Stimulated activated CD4-positive, alpha-beta T cell treated with anti-CD3 and anti-CD28 coated beads, Interleukin-12 subunit alpha, Interleukin-12 subunit beta, amount 100 ng/mL, for 24 hours (primary cell): ENCODE measurements at places on chromosomes 5 and 9.
A peak's percentile ranks its signal among the peaks of the same experiment; 100 is the strongest.

DNA sequence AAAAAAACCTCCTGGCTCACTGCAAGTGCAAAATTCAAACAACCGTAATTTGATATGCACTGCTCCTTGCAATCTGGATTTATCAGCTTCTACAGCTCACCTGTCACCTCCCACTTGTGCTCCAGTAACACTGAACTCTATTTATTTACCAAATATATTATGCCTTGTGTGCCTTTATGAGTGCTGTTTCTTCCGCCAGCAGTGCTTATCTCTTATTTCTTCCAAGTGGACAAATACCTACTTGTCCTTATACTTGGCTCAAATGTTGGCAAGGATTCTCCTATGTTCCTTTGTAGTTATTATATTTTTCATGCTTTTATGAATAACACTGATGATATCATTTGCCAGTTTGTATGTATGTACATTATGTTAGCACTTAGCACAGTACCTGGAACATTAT lies 145.7 kb upstream of the ARRDC3 start:
- no peak for DNase-seq

- no peak for DNase-seq
Measured at GRCh38 chr5:20248118-20248517, 260.1 kb upstream of the CDH18 start.

- no peak for DNase-seq
Measured at GRCh38 chr5:133809801-133810200, 158.6 kb downstream of the C5orf15 start.

DNA sequence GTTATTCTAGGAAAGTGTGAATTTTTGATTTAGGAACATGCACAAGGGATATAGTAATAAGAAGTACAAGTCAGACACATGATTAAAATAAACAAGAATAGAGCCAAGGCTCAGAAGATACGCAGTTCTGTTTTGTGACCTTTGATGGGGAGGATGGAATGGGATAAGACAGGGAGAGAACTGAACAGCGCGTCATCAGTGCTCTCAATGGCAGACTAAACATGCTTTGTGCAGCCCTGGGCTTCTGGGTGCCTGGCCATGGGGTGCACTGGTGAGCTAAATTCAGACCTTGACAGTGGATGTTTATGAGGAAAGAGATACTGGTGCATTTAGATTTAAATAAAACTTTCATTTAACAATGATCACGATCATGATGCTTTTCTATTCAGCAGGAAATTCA lies 309.7 kb downstream of the ARHGEF28 start:
- no peak for DNase-seq

GRCh38 chr9:81789721-81790120 lies 100.4 kb upstream of the TLE1 start:
- DNase-seq: no peak

DNA sequence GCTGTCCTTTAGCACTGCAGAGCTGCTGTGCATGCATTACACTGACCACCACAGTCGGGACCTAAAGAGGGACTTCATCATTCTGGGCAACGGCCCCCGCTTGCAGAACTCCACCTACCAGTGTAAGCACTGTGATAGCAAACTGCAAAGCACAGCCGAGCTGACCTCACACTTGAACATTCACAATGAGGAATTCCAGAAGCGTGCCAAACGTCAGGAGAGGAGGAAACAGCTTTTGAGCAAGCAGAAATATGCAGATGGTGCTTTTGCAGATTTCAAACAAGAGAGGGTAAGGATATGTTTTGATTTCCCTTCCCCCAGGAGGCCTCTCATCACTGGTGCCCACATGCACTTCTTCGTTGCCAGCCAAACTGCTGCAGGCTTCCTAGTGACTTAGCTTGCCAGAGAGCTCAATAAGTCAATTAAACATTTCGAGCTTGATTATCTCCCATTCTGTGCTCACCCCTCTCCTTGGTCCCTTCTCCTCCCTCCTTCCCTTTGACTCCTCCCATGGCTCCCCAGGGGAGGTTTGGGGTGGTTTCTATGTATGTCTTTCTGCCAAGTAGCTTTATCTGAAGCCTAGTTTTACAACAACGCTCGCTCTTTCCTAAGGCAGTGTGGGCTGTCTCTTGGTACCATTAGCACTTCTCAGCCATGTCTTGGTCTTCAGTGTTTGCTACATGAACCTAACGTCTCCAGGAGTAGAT lies 66.7 kb downstream of the ZNF462 start:
- no peak for DNase-seq

DNA sequence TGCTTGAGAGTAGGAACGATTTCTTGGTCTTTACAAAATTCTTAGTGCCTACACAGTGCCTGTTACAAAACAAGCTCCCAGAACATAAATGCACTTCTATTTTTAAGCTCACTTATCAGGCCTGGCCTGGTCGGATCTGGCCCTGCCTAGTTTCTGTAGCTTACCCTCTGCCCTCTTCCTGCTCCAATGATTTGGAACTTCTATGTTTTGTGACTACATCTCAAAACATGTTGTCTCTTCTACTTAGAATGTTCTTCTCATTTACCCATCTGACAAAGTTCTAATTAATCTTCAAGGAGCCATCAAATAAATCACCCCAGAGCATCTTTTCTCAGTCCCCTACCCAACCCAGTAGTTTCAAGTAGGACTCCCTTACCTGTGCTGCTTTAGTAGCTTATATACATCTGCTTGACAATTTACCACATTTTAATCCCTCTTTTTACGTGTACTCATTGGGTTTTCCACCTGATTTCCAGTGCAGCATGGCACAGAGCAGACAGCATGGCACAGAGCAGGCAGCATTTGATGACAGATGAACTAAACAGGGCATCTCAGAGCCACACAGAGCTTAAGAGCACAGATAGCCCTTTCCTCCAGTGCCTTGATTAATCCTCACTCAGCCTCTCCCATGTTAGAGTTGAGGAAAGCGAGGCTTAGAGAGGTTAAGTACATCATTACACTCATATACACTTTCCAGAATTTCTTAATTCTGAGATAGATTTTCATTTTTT lies 171.9 kb downstream of the MAPKAP1 start:
- no peak for DNase-seq

DNA sequence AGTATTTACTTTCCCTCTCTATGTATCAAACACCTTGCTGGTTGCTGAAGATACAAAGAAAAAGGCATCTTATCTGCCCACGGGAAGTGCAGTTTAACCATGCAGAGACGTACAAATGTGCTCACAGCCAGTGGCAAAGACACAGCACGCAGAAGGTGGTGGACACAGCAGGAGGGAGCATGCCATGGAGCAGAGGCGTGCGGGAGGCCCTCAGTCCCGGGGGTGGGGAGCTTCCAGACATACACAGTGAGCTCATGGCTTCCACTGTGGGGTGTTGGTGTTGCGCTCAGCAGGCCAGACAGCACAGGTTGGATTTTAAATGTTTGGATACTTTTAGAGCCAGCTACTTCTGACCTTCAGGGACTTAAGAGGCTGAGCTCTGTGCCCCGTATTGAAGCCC lies 8.8 kb upstream of the BARX1 start:
- DNase-seq: no peak

DNA sequence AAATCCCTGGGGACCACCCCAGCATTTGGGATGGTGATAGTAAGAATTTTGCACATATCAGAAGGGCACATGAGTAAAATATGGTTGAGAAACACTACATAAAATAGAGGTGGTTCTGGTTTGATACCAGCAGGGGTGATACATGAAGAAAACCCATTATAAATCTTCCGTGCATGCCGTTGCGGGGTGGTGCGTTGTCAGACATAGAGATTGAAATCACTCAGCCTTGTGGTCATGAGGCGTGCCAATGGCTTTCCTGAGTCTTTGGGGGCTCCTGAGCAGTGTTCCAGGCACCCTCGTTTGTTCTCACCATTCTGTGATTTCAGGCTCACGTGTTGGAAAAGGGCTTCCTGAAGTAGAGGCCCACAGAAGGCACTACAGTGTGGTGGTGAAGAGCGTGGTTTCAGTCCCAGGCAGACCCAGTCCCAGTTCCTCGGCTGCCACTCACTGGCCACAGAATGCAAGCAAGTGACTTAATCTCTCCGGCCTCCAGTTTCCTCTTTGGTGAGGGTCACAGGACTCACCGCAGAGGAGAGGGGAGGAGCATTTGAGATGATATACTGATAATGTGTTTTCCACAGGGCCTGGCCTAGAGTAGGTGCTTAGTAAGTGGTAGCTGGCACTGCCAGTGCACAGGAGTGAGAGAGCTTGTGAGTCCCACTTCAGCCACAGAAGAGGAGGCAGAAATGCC lies 20.5 kb upstream of the GLRX start:
- DNase-seq: peak; percentile 54

GRCh38 chr9:4922730-4923129 lies 62.3 kb upstream of the JAK2 start:
- DNase-seq: no peak

- DNase-seq: no peak
Measured at GRCh38 chr9:12538842-12539579, 154.2 kb upstream of the TYRP1 start.

GRCh38 chr9:106751681-106752080 lies 111.3 kb upstream of the ZNF462 start:
- no peak for DNase-seq

DNA sequence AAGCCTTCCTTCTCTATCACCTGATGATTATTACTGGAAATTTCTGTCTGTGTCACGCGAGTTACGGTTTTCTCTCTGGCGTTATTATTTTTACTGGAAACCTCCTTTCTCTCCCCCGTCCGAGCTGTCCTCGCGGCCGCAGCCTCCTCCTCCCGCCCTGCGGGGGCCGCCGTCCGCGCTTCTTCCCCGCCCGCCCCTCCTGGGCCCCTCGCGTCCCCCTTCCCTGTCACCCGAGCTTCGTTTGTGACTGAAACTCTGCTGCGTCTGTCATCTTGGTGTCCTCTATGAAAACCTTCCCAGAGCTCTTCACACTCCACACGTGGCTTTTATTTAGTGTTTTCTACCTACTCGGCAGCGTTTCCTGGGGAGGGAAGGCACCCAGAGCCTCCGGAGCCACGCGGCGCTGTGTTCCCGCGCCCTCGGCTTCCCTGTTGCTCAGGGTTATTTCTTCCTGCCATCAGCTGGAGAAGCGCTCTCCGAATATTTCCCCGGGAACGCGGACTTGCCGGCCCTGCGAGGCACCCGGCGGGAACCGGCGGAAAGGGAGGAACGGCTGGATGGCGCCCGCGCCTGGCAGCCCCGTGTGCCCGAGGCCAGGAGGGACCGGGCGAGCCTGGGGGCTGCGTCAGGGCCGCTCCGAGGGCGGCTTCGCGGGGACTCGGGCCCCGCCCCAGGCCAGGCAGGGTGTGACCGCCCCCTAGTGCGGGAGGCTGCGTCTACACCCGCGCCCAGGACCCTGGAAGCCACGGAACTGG lies 33.9 kb downstream of the TRIP13 start:
- no peak for DNase-seq

- DNase-seq: no peak
Measured at GRCh38 chr5:121628783-121629182, 222.9 kb upstream of the FTMT start.

DNA sequence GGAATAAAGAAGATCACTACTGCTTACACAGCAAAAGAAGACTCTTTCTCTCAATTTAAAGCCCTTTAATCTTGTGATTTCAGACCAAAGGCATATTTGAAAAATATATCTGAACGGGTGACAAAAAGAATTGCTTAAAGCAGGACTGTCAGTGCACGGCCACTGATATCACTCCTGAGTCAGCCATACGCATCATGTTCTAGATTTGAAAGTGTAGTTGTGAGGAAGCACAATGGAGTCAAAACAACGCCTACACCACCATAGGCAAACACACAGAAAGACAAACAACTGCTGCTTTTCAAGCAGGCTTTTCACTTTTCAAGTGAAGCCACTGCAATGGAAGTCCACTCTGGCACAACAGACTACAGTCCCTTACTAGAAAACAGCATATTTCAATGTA lies 141.7 kb downstream of the AUH start:
- no peak for DNase-seq

GRCh38 chr5:61768692-61769281 lies 436.7 kb downstream of the ZSWIM6 start:
- no peak for DNase-seq

DNA sequence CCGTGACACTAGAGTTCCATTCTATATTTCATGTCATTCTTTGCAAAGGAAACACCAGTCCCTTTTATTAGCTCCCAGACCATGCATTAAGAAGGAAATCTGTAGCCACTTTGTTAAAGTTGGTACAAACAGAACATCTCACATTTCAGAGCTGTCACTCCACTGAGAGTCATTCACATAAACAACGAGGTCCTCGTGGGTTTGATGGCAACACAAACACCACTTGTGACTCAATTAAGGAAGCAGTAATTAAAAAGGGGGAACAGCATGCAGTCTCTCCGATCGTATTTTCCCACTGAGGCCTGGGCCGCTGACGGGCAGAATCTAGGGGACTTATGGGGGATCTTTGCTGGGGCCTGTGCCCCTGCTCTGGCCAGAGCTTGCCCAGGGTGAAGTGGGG lies 94.2 kb upstream of the ZNF618 start:
- no peak for DNase-seq

- no peak for DNase-seq
Measured at GRCh38 chr9:126809068-126809467, 4.2 kb downstream of the ZBTB43 start.

DNA sequence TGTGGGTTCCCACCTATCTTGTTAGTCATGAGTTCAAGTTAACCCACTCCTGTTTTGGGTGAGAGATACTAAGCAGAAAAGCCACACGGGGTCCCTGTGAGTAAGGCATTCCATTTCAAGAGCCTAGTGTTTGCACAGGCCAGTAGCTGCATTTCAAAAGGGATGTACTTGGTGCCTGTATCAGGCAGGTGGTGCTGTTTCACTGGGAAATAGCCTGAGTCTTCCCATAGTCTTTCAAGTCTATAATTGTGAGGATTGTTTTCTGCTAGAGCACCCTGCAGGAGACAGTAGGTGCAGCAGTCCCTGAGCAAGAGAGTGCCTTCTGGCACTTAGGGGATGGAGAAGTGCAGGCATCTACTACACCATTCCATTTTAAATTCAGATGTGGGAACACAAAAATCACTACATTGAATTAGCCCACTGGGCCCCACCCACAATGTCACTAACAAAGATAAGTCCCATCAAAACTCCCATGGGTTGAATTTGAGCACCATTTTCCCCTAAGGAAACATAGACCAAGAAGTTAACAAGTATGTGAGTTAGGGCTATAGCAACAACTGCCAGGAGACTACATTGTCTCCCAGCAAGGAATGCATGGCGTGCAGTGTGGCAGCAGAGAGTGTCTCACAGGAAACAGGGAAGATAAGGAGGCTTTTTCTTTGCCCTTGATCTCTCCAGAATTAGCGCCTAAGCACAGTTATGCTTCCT lies 263.2 kb downstream of the COX7C start:
- peak; percentile 7 for DNase-seq

- DNase-seq: no peak
Measured at GRCh38 chr9:82797534-82797933, 265.4 kb downstream of the RASEF start.

DNA sequence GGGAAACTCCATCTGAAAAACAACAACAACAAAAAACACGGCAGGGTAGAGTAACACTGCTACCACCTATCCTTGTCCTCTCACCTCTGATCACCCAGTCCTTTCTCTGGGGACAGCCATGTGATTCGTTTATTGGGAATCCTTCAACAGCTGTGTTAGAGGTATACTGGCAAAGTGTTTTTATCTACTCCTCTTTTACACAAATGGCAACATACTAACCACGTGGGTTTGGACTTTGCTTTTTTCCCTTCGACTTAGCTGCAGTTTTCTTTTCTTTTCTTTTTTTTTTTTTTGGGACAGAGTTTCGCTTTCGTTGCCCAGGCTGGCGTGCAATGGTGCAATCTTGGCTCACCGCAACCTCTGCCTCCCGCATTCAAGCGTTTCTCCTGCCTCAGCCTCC lies 11.2 kb upstream of the SET start:
- DNase-seq: no peak
